ENCODE measurements at places on chromosomes 16 and 17.

- DNase-seq, result no peak
Observed at GRCh38 chr16:78607465-78607864, 508.0 kb downstream of the WWOX start.

GRCh38 chr17:68292689-68293040 lies 1.4 kb downstream of the ARSG start:
- no peak for DNase-seq

GRCh38 chr17:38606646-38607611 lies 1.2 kb upstream of the SRCIN1 start:
- no peak for DNase-seq

DNA sequence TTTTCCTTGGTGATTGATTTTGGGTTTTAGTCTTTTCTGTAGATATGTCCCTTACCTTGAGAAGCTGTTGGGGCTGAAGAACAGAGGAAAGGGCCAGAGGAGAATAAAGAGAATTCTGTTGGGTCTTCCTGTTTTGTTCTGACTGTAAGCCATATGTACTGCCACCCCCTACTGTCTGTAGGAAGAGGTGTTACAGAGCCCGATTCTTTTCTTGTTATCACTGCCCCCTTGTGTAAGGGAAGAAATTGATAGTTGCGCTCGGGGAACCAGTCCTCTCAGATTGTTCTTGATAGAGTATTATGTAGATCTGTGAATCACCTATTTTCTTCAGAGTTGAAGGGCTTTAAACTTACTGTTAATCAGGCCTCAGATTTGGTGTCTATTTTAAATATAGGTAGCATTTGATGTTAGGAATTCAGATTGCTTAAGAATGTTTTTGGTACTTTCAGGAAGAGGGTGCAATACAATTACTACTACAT lies 2.4 kb downstream of the TANC2 start:
- DNase-seq, result no peak

- DNase-seq, result peak; percentile 63
Observed at GRCh38 chr17:45425125-45425983, 7.3 kb downstream of the ARHGAP27 start.

GRCh38 chr16:27798241-27798640 lies 248.3 kb downstream of the KATNIP start:
- no peak for DNase-seq

GRCh38 chr17:63698886-63699637 lies 863 bp downstream of the LIMD2 start:
- DNase-seq, result peak; percentile 83

GRCh38 chr16:68732042-68732680 lies 4.9 kb upstream of the CDH1 start:
- DNase-seq, result no peak

- DNase-seq, result no peak
Observed at GRCh38 chr17:9670596-9670995, 25.3 kb downstream of the USP43 start.

DNA sequence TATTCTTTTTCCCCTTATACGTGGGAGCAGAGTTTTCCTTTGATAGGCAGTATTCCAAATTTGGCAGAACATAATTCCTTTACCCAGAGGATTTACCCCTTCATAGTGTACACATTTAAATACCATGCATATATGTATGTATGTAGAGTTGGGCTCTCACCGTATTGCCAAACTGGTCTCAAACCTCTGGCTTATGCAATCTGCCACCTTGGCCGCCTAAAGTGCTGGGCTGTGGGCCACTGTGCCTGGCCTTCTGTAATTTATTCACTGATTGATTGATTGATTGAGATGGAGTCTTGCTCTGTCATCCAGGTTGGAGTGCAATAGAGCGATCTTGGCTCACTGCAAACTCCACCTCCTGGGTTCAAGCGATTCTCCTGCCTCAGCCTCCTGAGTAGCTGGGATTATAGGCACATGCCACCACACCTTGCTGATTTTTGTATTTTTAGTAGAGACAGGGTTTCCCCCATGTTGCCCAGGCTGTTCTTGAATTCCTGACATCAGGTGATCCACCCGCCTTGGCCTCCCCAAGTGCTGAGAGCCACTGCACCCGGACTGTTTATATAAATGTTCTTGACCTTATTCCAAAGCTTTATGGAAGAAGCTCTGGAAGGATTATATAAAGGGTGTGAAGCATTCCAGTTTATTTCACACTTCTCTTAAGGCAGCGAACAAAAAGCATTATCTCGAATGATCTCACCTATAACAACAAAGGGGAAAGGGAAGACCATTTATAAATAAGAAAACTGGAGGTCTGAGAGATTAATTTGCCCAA lies 14.9 kb downstream of the GLG1 start:
- no peak for DNase-seq

- no peak for DNase-seq
Observed at GRCh38 chr17:35766903-35767510, 6.3 kb downstream of the C17orf50 start.

GRCh38 chr17:28053044-28053670 lies 10.7 kb downstream of the NLK start:
- no peak for DNase-seq

GRCh38 chr17:30808785-30809286 lies 15.7 kb downstream of the CRLF3 start:
- no peak for DNase-seq

- DNase-seq, result no peak
Observed at GRCh38 chr17:3960764-3961163, 3.5 kb downstream of the ATP2A3 start.

DNA sequence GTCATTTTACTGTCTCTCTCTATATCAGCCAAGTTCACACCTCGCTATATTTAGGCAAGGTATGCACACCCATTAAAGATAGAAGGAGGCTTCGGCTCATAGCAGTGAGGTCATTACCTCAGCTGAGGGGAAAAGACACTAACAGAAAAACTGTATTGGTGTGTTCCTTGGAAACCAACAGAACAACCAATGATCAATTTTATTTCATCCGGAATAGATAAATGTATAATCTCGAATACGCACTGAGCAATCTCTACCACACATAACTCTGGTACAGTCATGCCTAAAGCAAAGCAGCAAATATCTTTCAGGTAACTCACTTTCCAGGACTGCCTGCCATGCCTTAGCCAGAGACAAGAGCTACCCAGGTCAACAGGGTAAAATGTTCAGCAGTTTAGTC lies 109.9 kb upstream of the CORO6 start:
- no peak for DNase-seq

GRCh38 chr16:85199880-85200279 lies 87.6 kb upstream of the CIBAR2 start:
- DNase-seq, result no peak

- DNase-seq, result no peak
Observed at GRCh38 chr17:60169921-60170817, 20.4 kb downstream of the CA4 start.

DNA sequence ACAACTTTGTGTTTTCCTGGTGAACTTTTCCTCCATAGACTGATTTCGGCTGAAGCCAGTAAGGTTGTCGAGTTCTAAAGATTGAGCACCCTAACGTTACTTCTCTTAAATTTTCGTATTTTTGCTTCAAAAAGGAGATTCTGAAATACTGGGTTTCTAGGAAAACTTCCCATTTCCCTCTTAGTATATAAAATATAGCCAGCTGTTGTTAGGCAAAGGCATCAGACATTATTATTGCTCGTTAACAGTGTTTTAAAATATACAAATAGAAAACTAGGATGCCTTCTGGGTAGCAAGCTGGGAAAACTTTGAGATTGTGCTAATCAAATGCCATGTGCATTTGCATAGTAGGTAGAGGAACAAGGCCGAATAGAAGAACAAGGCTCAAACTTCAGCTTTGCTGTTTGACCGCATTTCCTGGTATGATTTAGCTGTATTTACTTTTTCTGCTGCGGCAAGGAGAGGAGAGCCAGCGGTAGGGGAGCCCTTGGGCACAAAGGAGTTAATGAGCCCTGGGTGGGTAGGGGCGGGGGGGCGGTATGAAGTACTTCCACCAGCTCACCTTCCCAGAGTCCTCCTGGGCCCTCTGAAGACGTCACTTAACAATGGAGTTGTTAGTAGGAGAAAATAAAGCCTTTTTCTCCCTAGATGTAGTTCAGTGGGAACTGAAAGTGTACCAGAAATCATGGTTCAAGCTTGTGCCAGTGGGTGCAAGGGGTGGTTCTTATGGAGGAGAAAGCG lies 151.9 kb downstream of the MSI2 start:
- DNase-seq, result no peak

- no peak for DNase-seq
Observed at GRCh38 chr17:7253082-7253481, 1.1 kb downstream of the ELP5 start.

- DNase-seq, result no peak
Observed at GRCh38 chr17:73348018-73348828, 36.4 kb upstream of the CDC42EP4 start.

DNA sequence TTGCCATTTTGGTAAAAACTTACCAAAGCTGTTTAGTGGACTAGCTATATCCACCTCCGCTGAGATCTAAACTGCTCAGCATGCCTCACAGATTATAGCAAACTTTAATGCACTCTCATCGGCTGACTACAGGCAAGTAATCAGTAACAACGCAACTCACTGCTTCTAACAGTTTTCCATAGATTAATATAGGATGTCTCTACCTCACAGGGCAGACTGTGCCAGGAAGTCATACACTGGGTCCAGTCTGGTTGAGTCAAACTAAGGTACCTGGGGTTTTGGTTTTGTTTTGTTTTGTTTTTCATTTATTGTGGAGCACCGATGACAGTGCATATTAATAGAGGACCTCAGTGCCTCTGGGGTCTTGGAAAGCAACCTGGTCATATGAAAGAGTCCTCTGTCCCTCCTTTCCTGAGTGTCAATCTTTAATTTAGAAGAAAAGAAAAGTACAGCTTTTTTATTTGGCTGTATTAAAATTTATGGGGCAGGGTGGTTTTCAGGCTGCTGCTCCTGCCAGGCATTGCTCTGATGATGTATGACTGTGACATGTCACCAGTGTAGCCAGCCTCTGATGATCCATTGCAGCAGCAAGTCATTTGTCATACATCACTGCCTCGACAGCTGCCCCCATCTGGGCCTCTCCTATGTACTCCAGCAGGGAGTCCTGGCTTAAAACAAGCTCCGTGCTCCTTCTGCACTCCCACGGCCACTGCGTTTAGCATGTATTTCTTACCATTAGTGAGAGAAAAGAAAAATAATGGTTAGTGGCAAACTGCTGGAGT lies 854.1 kb downstream of the KCNJ2 start:
- no peak for DNase-seq

DNA sequence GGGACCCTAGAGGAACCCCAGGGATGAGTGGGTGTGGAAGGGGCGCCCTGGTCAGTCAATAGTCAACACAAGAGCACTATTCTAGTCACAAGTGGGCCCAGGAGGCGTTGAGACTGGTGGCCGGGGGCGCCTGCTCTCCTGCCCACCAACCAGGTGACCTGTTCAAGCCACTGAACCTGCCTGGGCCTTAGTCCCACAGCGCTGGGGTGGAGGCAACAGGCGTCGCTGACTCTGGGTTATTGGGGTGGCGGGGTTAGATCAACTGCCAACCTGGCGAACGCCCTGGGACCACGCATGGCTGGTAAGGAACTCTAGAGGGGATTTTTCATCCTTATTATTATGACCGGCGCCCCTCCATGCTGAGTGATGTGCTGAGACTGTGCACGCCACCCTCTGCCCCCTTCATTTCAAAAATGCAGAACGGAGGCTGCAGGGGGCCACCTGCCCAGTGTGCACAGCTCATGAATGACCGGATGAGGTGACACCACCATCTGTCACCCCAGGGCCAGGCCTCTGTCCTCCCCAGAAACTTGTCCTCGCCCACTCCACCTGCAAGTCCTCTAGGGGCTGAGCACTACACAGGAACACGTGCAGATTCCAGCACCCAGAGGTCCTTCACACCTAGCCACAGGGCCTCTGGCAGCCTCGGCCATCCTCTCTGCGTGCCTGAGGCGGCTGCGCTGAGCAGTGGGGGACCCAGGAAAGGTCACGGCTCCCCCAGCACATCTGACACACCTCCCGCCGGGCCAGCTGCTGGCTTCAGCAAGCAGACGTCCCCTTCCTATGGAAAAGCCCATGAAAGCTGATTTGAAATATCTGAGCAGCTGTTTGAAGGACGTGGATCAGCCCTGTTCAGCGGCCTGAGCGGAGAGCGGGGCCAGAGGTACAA lies 51.6 kb upstream of the DNAH17 start:
- DNase-seq, result peak; percentile 63

DNA sequence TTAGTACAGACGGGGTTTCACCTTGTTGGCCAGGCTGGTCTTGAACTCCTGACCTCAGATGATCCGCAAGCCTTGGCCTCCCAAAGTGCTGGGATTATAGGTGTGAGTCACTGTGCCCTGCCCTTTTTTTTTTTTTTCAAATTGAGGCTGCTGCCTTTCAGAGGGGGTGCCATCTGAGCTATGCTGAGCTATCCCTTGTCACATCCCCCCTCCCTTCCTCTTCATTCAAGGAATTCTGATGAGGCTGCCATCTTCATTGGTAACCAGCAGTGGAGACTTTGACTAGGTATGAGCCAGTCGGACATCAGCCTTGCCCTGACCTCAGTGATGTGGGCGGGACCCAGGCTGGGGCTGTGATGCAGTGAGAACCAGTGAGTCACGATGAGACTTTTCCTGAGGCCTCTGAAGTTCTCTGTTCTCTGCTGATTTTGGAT lies 24.4 kb upstream of the GPT2 start:
- peak; percentile 71 for DNase-seq

DNA sequence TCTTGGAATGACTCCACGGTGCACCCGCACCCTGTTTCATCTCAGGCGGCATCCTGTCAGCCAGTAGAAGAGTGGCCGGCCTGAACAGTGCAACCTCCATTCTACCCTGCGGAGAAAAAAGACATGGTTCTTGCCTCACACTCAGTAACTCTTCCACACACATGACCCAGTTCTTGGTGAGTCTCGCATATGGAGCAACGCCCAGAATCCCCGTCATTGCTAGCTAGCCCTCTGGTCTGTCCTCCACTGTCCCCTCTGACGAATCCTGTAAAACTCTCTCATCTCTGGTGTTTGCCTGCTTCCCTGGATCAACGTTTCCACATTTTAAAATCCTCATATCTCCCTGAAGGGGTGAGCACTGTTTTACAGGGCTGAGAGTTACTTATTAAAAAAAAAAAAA lies 4.2 kb upstream of the RDM1 start:
- DNase-seq, result no peak

All from aorta (tissue), 5 donors.